Left colon (tissue), 2 donors: ENCODE measurements at places on chromosomes 16 and 17. TPM values are rescaled to one million over a fixed set of nuclear protein-coding genes. Genes with fewer than 3 reads are reported as not detected.

CES1 gene
- 33.4 TPM for total RNA-seq

INTS2 gene
- total RNA-seq, result 9.8 TPM

PPL gene
- total RNA-seq, result 14.7 TPM

BAIAP3 gene
- 7.5 TPM for total RNA-seq

JUP gene
- 343 TPM for total RNA-seq

WNT3 gene
- 0.95 TPM for total RNA-seq

SLFN11 gene
- total RNA-seq, result 7.7 TPM

MMP2 gene
- total RNA-seq, result 57.5 TPM

AOC2 gene
- 0.85 TPM for total RNA-seq

SLFN13 gene
- 8.6 TPM for total RNA-seq

PPP1R1B gene
- total RNA-seq, result 259 TPM

CD7 gene
- total RNA-seq, result 5.2 TPM

CA4 gene
- total RNA-seq, result 394 TPM

ZNF423 gene
- 8.2 TPM for total RNA-seq

RAB11FIP4 gene
- 42.5 TPM for total RNA-seq

ZNF821 gene
- total RNA-seq, result 12.5 TPM

PRSS33 gene
- total RNA-seq, result not detected

PYDC1 gene
- not detected for total RNA-seq

PIGQ gene
- 37.6 TPM for total RNA-seq

TPPP3 gene
- total RNA-seq, result 8.3 TPM

ODAD4 gene
- 0.20 TPM for total RNA-seq

EVPL gene
- total RNA-seq, result 18.9 TPM

AMFR gene
- total RNA-seq, result 111 TPM

OTOP3 gene
- 2.4 TPM for total RNA-seq

ASGR1 gene
- total RNA-seq, result 0.42 TPM

APOBR gene
- 96.0 TPM for total RNA-seq

TBC1D26 gene
- total RNA-seq, result not detected

DLG4 gene
- 7.3 TPM for total RNA-seq

RASD1 gene
- 24.6 TPM for total RNA-seq

KRT20 gene
- 1,413 TPM for total RNA-seq

C17orf67 gene
- 2.2 TPM for total RNA-seq

UBE2G1 gene
- 71.5 TPM for total RNA-seq

KRTAP4-3 gene
- not detected for total RNA-seq

MFAP4 gene
- 12.9 TPM for total RNA-seq

HCRT gene
- total RNA-seq, result not detected

ALOX15 gene
- 0.12 TPM for total RNA-seq

CSH1 gene
- not detected for total RNA-seq

OR1D2 gene
- not detected for total RNA-seq

SULT1A1 gene
- 135 TPM for total RNA-seq

GNGT2 gene
- 1.3 TPM for total RNA-seq

HSPB9 gene
- total RNA-seq, result not detected

HIGD1B gene
- total RNA-seq, result 1.3 TPM

KRT33A gene
- not detected for total RNA-seq

ZNF771 gene
- total RNA-seq, result 3.2 TPM

KIF2B gene
- not detected for total RNA-seq

ADGRG1 gene
- total RNA-seq, result 81.2 TPM

OTOA gene
- total RNA-seq, result not detected

GJC1 gene
- 0.95 TPM for total RNA-seq

ST6GALNAC1 gene
- total RNA-seq, result 322 TPM

KIF19 gene
- 3.5 TPM for total RNA-seq

HAS3 gene
- 21.1 TPM for total RNA-seq

CA5A gene
- not detected for total RNA-seq

CWC25 gene
- 19.0 TPM for total RNA-seq

SLC12A3 gene
- not detected for total RNA-seq

RAP1GAP2 gene
- 55.2 TPM for total RNA-seq

VMP1 gene
- total RNA-seq, result 459 TPM
